ENCODE measurements at places on chromosomes 4 and X.

DNA sequence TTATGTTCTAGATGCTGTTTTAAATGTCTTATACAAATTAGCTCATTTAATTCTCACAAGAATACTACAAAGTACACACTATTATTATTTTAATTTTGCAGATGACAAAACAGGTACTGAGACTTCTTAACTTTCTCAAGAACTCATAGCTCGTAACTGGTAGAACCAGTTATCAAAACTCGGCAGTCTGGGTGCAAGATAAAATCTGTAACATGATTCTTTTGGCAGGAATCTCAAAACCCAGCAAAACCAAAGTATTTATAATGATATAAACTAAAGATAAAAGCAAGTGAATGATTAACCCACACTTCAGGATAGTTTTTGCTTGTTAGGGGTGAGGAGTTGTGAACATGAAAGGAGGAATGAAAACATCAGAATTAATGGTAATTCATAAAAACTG lies 27.6 kb downstream of the CLNK start:
- DNase-seq, result no peak

DNA sequence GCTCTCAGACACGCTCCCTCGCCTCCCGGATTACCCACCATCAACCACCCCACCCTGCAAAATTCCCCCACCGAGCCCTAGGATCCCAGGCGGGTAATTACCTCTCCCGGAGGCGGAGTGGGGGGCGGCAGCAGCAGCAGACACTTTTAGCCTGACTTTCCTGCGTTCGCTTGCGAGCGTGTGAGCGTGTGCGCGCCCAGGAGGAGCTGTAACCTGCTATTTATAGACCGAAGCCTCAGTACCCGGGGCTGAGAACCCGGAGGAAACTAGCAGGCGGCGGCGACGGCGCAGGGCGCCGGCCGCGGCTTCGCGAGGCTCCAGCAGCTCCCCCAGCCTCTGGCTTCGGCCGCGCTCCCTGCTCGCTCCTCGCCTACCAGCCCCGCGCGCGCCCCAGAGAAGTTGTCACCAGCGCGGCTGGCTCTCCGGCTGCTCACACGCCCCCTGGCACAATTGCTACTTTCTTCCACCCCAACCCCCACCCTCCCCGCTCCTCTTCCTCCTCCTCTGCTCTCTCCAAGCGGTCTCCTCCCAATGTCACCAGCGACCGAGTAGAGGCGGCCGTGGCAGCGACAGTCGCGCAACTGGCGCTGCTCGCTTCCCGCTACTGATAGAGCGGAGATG lies at the start of gene INPP4B:
TSS of gene INPP4B (minus strand) at position 194 of the 621 bp plus-strand sequence.
- peak; percentile 37 for DNase-seq

GRCh38 chr4:8780086-8780485 lies 91.6 kb downstream of the HMX1 start:
- no peak for DNase-seq

DNA sequence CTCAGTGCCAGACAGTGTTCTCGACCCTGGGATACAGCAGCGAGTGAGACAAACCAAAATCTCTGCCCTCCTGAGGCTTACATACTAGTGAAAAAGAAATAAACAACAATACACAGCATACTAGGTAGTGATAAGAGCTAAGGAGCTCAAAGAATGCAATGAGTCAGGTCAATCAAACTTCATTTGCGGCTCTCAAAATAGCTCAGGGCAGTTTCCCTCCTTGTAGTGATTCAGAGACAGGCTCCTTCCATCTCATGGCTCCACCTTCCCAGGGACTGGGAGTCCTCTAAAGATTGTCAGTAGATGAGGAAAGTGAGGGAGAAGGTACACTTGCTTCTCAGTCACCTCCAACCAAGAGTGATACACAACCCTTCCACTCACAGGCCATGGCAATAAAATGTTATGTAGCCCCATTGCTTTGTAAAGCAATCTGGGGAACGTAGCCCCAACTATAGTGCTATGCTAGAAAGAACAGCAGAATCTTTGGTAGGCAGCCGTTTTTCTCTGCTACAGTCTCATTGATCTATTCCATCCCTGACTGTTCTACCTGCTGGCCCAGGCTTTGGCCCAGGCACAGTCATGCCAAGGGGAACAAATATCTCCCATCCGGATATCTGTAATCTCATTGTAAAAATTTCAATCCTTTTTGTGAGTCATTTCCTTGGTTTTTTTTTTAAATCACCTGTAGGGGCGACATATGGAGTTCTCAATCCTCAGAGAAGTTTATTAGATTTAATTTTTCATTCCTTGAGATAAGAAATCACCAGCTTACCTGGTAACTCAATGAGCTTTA lies 183.1 kb upstream of the S100G start:
- no peak for DNase-seq

DNA sequence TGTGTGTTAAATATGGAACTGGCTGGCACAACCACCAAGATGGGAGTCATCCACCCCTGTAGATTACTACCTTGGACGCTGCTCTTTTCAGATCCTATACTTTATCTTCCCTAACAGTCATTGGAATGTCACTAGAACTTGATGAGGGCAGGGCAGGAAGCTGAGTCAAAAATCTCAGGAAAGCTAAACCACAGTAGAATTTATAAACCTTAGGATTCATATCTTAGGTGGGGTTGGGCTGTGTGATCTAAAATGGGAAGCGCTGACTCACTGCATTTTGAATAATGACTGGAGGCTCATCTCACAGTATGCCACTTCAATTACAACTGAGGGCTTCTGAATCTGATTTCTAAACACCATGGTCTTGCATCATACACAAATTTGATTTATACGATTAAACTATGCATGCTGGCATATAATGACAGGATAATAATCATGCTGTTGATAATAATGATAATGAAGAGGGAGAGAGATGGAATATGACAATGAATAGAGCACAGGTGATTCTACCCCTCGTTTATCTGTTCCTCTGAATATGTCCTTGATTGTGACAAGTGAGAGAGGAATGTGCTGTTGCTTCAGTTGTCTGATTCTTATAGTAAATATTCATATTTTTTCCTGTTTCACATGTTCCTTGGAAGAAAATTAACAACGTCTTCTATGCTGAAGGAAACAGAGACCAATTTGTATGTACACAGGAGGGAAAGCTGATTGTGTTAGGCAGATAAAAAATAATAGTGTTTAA lies 270.3 kb upstream of the HS3ST1 start:
- DNase-seq, result no peak

- no peak for DNase-seq
These were observed 145.6 kb upstream of the SCML1 start for GRCh38 chrX:17591741-17592110.

DNA sequence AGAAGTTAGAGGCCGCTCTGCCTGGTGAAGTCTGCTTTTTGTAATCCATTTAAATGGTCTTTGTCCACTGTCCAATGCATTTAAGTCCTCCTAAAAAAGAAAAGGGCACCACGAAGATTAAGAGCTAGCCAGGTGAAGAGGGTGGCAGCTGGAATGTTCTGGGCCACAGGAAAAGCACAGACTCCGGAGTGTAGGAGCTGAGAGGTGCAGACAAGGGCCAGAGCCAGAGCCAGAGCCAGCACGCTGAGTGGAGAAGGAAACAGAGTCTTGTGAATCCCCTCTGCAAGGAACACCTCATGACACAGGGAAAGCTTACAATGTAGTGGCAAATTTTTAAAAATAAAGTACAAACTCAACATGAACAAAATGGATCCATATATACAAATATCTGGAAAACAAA lies 83.6 kb downstream of the TSPAN5 start:
- no peak for DNase-seq

DNA sequence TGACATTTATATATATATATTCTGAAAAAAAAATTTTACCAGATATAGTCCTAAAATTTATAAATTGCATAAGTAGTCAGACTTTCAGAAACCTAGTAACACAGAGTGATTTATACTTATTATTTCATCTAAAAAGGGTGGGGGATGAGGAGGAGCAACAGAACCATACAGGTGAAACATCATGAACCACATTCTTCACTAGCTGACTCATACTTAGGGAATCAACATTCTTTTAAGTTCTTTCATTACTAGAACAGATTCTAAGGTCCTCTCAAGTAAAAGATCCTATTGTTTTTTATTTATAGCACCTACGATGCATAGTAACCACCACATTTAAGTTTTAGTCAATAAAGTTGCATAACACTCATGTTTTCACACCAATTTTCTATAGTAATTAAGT lies 166.1 kb downstream of the LRBA start:
- no peak for DNase-seq

- peak; percentile 10 for DNase-seq
These were observed 81.4 kb upstream of the IGFBP7 start for GRCh38 chr4:57191523-57192034.

GRCh38 chr4:39873823-39874222 lies 103.9 kb downstream of the PDS5A start:
- no peak for DNase-seq

DNA sequence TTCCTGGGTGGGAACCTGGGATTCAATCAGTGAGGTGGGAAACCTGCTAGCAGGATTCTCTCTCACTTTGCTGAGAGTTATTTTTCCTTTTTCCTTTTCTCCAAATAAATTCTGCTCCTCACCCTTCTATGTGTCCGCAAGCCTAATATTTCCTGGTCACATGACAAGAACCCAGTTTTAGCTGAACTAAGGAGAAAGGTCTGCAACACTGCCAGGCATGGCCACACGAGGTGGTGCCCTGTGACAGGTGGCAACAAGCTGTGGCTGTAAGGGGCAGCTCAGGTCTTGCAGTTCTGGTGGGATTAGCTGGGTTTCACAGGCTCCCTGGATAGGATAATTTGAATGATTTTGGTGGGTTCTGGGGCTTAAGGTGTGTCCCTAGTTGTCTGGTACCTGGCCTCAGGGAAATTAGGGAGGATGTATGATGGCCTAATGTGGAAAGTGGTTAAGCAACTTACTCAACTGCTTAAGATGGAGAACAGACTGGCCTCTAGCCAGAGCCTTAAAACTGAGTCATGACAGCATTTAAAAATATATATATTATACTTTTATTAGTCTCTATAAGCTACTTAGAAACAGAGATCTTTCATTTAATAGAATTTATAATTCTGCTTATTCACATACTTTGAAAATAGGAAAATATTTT lies 215.0 kb downstream of the IL15 start:
- DNase-seq, result no peak

- DNase-seq, result no peak
These were observed 45.2 kb downstream of the SLC4A4 start for GRCh38 chr4:71383984-71384383.

DNA sequence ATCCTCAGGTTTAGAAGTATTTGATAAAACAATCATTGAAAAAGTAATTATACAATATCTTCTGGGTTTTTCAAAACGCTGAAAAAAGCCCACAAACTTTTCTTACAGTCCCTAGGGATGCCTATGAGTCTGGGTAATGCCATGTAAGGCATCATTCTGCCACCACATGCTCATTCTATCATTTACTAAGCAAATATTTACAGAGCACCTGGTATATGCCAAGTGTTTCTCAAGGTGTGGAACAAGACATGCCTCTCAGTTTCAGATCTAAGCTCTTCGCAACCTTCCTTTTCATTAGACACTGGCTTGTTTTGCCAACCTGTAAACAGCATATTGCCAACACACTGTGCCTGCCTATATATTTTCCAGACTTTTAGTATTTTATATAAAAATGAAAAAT lies 17.7 kb downstream of the MID1 start:
- DNase-seq, result no peak

- no peak for DNase-seq
These were observed 130.4 kb upstream of the PAK3 start for GRCh38 chrX:110965409-110966090.

GRCh38 chr4:91114386-91114785 lies 987.2 kb downstream of the CCSER1 start:
- no peak for DNase-seq

DNA sequence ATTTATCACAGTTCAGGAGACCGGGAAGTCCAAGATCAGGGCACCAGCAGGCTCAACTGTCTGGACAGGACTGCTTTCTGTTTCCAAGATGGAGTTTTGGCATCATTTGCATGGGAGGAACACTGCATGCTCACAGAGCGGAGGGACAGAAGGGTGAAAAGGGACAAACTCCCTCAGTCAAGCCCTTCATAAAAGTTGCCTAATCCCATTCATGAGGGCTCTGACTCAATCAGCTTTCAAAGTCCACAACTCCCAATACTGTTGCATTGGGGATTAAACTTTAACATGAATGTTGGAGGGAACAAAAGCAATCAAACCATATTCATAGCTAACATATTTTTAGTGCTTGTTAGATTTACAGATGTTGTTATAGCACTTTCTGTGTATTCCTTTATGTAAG lies 158.9 kb upstream of the MAD2L1 start:
- no peak for DNase-seq

DNA sequence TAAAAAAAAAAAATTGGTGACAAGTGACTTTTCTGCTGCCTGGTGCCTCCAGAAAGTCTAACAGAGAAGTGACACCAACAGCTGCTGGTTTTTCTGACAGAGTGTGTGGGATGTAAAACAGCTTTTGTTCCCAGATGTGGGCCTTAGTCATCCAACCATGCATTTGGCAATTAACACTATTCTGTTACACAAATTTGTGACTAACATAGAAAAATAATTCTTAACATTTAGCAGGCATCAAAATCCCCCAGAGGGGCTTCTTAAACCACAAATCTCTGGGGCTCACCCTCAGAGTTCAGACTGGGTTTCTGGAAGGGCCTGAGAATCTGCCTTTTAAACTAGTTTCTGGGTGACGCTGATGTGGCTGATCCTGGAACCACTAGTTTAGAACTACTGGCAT lies 100.5 kb upstream of the PCDH7 start:
- DNase-seq, result no peak

DNA sequence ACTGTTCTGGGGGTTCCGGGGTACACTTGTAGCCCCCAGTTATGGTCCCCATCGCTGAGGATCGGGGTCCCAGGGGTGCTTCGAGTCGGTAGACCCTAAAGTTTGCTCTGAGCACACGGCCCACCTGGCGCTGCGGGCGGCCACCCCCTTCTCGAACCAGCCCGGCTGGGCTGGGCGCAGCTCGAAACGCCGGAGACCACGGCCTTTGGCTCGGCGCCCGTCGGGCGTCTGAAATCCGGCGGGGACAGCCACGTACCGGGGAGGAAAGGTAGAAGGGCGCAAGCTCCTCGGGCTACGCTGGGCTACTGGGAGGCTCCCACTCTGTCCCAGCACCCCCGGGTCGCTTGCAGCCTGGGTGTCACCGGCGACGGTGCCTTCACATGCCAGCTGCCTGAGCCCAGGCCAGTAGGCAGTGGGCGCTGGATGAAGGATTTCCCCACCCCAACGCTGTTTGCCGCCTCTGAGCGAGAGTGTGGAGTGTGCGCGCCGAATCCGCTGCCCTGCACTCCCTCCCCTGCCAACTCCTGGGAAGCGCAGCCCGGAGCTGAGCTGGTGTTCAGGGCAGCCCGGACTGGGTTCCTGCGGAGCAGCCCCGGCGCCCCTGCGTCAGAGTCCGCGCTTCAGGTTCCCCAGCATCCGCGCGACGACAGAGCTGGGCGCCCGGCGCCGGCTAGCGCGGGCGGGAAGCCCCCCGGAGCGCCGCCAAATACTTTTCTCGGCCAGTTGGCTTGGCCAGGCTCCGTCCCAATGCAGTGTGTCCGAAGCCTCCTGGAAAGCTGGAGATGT lies 637 bp downstream of the MAMLD1 start:
- no peak for DNase-seq

DNA sequence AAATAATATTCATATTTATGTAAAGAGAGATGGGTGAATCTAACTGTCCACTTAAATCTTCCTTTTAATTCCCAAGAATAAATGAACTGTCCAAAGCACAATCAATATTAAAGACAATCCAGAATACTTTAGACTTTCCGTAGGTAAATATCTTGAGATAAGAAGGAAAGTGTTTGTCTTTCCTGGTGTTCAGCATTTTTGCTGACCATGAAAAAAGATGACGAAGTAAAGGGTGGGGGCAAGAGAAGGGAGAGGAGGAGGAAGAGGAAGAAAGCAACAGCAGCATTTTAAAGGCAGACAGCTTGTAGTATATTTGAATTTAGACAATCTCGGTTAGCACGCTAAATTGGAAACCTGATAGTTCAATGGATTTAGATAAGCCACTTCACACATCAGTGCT lies 498.2 kb downstream of the KCNIP4 start:
- DNase-seq, result no peak

Data from HEK293T (cell line).